SHP77 (cell line): ENCODE measurements at places on chromosomes 7 and 10.
A peak's percentile ranks its signal among the peaks of the same experiment; 100 is the strongest.

DNA sequence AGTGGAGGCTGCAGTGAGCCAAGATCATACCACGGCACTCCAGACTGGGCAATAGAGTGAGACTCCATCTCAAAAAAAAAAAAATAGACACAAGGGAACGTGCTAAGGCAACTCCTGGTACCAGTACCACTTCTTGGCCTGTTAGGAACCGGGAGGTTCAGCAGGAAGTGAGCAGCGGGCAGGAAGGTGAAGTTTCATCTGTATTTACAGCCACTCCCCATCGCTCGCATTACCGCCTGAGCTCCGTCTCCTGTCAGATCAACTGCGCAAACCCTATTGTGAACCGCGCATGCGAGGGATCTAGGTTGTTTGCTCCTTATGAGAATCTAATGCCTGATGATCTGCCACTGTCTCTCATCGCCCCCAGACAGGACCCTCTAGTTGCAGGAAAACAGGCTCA lies 69.9 kb upstream of the FOXK1 start:
- DNase-seq = no peak

GRCh38 chr10:24324651-24325050 lies 115.7 kb downstream of the KIAA1217 start:
- no peak for DNase-seq

GRCh38 chr10:56567580-56567979 lies 206.5 kb upstream of the ZWINT start:
- no peak for DNase-seq

- no peak for DNase-seq
Measured at GRCh38 chr7:72325561-72325960, 86.6 kb downstream of the CALN1 start.

DNA sequence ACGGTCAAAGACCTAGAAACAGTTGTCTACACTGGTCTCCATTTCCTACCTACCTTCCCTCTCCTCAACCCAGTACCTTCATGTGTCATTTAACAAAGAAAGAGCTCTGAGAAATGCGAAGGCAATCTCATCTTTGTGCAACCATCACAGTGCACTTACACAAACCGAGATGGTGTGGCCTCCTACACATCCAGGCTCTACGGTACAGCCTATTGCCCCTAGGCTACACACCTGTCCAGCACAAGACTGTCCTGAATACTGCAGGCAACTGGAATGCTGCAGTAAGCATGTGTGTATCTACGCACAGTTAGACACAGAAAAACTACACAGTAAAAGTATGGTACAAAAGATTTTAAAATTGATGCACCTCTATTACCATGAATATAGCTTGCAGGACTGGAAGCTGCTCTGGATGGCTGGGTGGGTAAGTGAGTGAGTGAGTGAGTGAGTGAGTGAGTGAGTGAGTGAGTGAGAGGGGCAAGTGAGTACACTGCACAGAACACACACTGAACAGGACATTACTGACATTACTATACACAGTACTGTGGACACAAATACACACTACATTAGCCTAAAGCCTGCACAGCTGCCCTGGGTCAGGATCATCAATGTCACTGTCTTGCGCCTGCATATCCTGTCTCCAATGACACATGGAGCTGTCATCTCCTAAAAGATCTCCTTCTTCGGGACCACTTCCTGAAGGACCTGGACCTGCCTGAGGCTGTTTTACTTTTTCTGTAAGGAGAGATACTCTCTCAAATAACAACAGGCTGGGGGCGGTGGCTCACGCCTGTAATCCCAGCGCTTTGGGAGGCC lies 18.5 kb downstream of the ITGB1 start:
- no peak for DNase-seq

DNA sequence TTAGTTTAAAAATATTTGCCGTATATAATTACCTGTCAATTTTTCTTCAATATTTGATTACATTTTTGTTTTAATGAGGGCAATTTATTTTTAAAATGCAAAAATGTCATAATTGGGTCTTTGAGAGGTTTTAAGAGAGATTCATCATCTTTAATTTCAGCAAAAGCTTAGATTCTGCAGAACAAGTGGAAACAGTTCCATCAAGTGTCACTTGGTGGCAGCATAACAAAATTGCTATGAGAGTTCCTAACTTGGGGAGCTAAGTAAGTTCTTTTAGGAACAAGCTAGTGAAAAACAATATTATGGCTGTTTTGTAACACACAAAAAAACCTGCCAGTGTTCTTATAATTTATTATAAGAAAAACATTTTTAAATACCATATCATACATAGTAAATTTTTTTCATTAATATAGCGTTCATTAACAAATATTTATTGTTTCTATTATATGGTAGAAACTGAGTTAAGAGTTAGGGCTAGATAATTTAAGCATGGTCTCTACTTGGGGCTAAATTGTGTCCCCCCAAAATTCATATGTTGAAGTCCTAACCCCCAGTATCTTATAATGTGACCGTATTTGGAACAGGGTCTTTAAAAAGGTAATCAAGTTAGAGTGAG lies 155.2 kb downstream of the MAGI2 start:
- DNase-seq = peak; percentile 22

DNA sequence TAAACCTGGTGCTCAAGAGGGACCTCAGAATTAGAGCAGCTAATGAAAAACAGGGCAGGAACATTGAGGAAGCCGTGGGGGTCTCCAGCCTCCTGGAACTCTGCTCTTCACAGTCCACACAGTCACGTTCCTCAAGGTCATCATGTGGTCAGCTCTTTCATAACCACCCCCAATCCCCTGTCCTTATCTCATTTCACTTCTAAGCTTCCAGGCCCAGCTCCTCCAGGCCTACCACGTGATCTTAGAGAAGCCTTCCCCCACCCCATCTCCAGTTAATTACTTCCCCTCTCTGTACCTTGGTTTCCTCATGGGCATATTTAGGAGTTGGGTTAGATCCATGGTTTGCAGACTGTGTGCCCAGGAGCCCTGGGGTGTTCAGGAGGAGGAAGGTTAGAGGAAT lies 106.4 kb upstream of the TCF7L2 start:
- no peak for DNase-seq

DNA sequence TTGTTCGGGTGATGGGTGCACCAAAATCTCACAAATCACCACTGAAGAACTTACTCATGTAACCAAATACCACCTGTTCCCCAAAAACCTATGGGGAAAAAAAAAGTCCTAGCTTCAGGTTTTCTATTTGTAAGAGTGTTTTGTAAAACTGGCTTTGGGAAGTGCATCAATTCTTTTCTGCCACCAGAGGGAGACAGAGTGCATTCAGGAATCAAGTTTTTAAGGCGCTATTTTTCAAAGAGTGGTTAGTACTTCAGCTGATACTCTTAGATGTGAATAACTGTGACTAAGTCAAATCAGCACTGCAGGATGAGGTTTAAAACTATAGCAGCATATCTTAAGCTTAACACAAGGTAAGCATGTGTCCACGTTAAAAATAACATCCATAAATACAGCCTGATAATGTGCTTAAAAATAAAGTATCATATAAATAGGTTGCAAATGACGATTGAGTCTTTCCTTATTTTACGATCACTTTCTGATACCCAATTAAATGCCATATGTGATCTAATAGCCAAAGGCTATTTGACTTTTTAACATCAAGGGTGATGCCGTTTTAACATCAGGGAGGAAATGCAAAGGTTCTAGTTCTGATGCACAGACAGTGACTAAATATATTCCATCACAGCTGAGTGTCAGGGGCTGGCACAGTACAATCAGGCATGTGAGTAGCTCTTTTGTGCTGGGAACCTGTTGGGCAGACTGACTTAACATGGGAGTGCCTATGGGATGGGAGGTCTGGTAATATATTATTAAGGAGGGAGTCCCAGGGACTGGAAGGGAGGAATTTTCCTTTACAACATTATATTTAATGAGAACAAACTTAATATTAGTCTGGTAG lies 10.6 kb upstream of the LYZL2 start:
- no peak for DNase-seq

DNA sequence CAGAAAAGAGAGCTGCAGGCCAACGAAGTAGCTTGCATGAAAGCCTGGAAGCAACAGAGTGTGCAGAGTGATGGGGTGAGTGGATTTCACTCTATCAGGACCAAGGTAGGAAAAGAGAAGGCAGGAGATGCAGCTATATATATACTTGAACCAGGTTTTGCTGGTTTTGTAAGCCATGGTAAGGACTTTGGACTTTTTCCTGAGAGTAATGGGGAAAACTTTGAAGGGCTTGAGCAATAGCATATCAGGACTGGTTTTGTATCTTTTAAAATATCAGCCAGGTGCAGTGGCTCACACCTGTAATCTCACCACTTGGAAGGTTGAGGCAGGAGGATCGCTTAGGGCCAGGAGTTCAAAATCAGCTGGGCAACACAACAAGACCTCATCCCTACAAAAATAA lies 120.6 kb upstream of the NRP1 start:
- DNase-seq = no peak

- no peak for DNase-seq
Measured at GRCh38 chr10:19762026-19762425, 54.2 kb upstream of the PLXDC2 start.

DNA sequence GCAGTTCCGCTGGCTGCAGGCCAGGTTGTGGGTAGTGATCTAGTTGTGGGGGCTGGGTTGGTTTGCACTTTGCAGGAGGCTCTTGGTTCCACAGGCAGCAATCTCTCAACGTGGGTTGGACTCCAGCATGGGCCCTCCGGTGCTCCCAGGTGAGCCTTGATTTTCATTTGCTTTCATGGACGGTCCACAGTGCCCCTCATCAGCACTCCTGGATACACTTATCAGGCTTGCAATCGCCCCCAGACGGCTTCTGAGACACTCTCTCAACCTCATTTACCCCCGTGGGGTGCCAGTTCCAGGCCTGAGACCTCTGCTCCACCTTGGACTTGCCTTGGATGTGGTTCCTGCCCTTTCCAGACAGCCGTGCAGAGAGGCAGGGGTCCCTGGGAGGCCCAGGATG lies 31.3 kb upstream of the ZNF273 start:
- no peak for DNase-seq

DNA sequence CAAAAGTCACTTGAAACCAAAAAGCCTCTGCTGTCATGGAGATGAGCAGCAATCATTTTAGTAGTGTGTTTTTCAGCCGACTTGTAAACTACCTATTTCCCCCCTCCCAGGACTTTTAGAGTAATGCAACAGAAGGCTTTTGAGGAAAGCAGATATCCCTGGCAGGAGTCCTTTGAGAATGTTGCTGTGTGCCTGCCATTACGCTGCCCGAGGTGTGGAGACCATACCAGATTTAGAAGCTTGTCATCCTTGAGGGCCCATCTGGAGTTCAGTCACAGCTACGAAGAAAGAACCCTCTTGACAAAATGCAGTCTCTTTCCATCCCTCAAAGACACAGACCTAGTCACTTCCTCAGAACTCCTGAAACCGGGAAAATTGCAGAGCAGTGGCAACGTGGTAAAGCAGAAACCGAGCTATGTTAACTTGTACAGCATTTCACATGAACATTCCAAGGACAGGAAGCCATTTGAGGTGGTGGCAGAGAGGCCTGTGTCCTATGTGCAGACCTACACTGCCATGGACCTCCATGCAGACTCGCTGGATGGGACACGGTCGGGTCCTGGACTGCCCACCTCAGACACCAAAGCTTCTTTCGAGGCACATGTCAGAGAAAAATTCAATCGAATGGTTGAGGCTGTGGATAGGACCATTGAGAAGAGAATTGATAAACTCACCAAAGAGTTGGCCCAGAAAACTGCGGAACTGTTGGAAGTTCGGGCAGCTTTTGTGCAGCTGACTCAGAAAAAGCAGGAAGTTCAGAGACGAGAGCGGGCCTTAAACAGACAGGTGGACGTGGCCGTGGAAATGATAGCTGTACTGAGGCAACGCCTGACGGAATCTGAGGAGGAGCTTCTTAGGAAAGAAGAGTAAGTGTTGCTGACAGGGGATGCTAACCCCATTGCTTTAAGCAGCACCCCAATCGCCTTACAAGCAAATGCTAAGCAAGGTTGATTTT lies 2.2 kb downstream of the ZNF365 start:
- no peak for DNase-seq

GRCh38 chr7:129617178-129617577 lies 5.7 kb downstream of the NRF1 start:
- DNase-seq = no peak

DNA sequence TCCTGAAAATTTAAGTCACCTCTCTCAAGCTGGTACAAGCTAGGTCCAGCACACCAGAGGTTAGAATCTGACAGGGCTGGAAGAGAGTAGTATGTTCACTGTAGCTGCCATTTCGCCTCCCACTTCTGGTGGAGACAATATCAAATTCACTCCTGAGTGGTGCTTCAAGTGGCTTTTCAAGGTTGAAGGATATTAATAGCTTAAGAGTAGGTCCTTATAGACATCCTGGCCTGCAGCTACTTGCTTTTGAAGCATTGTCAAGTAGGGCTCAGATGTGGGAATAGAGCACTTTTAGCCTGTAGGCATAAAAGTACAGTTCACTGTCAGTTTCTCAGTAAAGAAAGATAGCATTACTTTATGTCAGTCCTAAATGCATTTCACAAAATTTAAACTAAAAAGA lies 270.5 kb upstream of the PLPP4 start:
- no peak for DNase-seq

DNA sequence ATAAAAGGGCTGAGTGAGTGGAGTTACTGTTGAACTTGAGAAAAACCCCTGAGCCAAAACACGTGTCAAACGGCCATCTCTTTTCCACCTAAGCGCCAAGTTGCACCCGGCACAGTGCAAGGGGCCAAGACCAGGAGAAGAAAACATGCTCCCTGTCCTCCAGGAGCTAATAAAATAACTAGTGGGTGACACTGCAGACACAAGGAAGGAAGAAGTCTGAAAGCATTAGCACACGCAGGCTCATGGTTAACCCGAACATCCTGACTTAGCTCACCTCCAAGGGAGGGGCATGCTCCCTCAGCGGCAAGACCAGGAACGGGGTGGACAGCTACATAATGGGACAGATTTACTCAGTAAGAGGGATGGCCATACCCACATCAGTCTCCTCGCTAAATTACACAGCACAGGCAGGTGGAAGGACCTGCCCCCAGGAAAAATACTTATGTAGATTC lies 65.0 kb downstream of the PIP4K2A start:
- no peak for DNase-seq

GRCh38 chr10:80460399-80461207 lies 6.5 kb downstream of the TSPAN14 start:
- no peak for DNase-seq

GRCh38 chr7:42071372-42072261 lies 165.4 kb downstream of the GLI3 start:
- DNase-seq = no peak

DNA sequence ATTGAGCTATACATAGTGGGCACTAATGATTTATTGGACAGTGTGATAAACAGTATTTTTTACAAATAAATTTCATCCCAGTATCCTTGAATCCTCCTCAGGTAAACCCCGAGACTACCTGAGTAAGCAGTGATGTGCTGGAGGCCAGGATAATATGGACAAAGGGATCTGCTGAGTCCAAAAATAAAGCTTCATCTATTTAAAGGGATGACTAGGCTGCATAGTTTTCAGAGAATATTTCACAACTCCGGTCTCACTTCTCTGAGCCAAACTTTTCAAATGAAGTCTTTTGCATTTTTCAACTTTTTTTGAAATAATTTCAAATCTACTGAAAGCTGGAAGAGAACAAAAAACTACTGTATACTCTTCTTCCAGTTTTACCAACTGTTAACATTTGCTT lies 2.5 kb downstream of the ACTR3B start:
- DNase-seq = no peak

DNA sequence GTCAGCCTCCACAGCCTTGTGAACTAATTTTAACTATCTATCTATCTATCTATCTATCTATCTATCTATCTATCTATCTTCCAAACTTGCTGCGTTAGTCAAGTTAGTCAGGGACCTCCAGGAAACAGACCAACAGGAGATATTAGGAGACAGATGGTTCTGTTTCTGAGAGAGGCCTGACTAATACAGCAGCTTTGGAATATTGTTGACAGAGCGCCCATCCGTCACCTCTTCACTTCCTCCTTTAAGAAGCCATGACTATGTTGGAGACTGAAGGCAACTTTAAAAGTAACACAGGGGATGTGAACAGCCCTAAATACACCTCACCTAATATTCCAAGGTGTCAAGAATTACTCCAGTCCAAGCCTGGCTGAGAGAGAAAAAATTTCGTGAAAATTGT lies 280.9 kb upstream of the IGFBP3 start:
- DNase-seq = no peak
